ENCODE measurements at places on chromosomes 1 and 21.

DNA sequence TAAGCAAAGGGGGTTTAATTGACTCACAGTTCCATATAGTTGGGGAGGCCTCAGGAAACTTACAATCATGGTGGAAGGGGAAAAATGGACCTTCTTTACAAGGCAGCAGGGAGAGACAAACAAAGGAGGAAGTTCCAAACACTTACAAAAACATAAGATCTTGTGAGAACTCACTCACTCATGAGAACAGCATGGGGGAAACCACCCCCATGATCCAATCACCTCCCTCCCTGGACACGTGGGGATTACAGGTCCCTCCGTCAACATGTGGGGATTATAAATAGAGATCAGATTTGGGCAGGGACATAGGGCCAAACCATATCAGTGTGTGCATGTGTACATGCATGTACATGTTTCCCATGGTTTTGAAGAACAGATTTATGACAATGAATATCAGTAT is 5.5 kb upstream of the SMG7 start:
- DNase-seq, result peak; percentile 27

DNA sequence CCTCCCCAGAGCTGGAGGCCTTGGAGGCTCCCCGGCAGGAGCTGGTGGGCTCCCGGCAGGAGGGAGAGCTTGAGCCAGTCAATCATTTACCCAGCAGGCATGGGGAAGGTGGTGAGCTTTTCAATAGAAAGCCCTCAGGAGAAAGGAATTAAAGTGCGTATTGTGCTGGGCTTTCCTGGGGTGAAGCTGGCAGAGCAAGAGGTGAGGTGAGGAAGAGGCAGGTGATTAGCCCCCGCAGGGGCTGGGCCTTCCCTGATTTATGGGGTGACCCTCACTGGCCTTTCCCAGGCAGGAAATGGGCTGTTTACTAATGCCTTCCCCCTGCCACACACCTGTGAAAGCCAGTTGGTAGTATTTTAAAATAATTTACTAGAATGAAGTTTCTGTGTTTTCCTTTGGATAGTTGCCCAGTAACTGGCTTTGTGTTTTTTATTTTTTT is 25.8 kb downstream of the CLDN14 start:
- DNase-seq, result no peak

DNA sequence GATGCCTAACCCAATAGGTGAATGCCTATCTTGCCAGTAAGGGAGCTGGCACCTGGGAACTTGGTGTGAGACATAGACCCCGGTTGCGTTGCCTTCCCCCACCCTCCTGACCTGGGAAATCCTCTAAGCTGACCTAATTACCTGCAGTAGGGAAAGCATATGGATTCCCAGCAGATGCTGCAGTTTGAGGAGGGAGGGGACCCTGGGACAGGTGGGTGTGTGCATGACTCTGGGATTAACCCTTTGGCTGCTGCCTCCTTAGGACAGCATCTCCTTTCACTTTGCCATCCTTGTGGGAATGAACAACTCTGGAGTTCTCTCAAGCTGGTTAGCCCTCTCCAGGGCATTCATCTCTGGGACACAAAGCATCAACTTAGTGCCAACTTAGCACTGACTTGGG is 16.4 kb upstream of the NFASC start:
- no peak for DNase-seq

DNA sequence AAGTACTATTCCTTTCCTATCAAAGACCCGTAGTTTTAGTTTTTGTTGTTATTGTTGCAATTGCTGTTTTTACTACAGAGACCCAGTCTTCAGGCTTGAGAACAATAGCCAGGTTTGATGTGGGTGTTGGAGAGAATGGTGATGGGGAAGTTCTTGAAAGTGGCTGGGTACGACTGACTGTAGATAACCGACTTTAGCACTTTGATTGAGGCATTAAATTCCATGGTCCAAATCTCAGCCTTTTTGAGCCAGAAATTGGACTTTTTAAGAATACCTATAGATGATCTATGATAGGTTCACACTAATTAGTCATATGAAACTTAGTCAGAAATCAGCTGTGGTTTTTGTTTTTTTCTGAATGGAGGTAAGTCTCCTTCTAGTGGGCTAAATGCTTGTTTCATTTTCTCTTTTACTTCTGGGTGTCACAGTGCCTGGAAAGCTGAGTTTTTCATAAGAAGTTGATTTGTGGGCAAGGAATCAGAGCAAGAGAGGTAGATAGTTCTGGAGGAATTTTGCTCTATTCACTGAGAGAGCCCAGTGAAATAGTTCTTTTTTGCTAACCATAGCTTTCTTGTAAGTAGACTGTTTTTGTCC is 2.8 kb downstream of the PPIH start:
- DNase-seq, result no peak

DNA sequence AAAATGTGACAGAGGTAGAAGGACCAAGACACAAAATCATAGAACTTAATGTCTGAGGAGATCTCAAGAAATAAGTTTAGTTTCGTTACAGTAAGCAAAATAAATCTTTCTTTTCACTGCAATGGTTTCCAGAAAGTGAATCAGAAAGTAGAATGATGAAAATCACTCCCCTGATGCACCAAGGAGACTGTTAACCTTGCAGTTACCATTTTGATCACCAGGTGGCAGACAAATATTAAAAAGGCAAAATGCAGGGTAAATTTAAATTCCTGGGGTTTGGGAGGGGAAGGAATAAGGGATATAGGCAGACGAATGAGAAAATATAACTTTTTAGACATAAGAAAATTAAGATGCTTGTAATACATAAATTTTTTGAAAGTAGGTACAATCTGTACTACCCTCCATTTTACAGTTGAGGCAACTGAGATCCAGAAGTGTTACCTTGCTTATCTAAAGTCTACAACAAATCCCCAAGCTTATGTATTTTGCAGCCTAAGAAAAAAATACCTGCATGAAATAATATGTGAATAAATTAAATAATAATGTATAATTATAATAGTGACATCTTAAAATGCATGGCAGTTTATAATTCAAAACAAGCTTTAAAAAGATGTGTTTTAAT is 253.2 kb downstream of the CRB1 start:
- no peak for DNase-seq

GRCh38 chr1:176539018-176539417 is 76.0 kb downstream of the PAPPA2 start:
- DNase-seq, result no peak

DNA sequence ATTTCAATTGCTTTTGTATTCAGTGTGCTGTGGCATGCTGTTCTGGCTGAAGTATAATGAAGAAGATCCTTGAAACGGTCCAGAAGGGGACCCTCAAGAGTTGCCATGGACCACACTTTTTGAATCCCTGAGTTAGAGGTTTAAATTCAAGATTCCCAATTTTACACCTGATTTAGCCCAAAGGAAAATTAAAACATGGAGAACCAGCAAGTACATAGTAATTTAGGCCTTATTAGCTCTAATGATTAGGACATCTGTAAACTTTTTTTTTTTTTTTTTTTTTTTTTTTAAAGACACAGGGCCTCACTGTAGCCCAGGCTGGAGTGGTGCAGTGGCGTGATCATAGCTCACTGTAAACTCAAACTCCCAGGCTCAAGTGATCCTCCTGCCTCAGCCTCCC is 107.3 kb downstream of the ENAH start:
- no peak for DNase-seq

DNA sequence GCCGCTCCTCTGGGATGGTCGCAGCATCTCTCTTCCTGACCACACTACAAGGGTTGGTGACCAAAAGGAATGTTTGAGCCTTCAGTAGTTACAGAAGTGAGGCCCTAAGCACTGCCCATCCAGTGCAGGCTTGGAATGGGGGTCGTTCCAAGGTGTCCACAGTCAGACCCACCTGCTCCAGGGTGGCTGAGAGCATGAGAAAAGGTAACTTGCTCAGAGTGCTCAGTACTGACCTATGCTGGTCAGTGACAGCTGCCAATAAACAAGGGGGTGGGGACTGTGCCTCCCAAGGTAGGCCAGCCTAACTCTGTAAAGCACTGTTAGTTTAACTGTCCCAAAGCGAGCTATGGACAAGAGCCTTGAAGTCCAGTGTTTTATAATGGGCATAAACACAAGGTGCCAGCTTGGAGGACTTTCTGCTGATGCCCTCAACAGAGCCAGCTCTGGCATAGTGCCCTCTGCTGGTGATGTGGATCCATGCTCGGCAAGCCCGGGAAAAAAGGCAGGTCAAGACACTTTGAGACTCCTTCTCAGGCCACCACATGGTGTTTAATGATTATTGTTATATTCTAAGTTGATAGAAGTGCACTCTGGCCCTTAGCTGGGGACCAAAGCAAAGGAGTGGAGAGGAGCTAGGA is 78.1 kb upstream of the DNAH14 start:
- peak; percentile 45 for DNase-seq

DNA sequence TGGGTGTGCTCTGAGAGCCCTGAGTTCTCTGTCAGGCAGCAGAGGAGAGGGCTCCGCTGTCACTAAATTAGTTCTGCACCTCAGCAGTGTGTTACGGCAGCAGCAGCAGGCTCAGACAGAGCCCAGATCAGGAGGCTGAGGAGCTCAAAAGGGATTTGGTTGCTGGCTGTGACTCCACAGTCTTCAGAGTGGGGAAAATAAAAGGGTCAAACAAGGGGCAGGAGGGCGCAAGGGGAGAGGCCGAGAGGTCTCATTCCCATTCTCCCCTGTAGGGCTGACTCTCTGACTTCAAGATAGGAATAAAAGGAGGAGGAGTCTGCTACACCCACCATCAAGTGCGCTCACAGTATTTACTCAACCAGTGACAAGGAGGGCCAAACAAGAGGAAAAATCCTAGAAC is 9.2 kb upstream of the SLC45A3 start:
- DNase-seq, result no peak

- DNase-seq, result no peak
Measured at GRCh38 chr1:247376659-247377058, 39.3 kb upstream of the NLRP3 start.

GRCh38 chr1:4033129-4033676 is 133.1 kb upstream of the C1orf174 start:
- DNase-seq, result no peak

DNA sequence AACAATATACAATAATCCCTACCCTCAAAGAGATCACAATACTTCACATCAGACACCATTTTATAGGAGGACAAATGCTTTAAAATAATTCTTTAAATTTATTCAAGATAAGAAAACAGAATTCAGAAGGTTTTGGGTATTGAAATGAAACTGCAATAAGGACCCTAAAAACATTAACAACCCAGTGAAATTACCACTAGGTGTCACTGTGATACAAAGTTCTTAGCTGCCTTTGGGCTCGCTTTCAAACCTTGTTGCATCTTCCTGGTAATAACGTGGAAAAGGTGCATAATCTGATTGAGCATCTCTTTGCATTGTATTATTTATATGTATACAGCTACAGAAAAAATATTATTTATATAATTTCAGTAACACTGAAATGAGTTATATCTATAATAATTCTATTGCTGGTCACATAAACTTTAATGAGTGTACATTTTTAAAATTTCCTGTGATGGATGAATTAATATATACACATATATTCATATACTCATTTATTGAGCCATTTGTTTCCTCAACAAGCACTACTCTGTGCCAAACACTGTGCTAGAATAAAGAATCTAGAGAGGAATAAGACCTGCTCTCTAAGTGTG is 185.2 kb downstream of the FAF1 start:
- no peak for DNase-seq

DNA sequence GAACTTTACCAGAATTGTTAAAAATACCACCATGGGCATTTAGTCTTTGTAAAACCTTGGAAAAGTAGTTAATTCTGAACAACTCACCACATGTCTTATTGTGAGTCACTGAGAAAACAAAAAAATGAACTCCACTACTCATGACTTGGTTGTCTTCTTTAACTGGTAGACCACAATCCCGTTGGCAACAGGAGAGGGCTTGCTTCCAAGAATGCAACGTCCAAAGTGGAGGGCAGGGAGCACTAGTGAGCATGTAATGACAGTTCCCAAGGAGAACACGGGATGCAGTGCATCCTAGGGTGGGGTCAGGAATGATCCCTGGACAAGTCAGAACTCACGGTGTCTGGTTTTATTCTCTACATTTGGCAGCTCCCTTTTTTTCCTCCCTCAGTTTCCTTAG is 15.2 kb upstream of the HMCN1 start:
- no peak for DNase-seq

- DNase-seq, result no peak
Measured at GRCh38 chr1:76190749-76191424, 116.3 kb downstream of the ST6GALNAC3 start.

DNA sequence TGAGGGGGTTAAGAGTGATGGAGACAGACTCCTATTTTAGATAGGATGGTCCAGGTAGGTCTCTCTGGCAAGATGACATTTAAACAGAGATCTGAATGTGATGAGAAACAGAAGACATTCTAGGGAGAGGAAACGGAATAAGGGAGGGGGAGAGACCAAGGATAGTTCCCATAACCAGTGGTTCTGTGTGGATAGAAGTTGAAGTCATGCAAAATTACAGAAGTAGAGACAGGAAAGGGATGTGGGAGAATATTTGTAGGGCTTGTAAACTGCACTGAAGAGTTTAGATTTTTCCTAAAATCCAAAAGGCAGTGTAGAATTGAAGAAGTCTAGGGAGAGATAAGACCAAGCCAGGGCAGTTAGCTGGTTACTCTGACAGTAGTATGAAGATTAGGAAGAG is 200.6 kb downstream of the GRIK1 start:
- no peak for DNase-seq

DNA sequence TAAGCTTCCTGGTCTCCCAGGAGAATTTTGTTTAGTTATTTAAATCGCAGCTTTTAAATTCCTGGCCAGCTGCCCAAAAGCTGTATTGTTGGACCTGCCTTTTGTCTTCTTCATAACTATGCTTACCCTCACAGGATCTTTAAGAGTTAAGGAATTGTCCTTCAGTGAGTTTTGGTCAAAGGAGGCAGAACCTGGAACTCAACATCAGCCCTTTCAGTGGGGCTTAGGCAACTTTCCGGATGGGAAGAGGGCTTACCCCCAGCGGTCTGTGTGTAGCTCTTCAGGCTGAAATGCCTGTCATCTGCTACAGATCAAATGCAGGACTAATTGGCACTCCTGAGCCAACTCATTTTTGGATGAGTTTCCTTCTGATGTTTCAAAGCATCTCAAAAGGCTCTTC is 402.6 kb downstream of the SIPA1L2 start:
- no peak for DNase-seq

- no peak for DNase-seq
Measured at GRCh38 chr1:184792450-184792969, 37.9 kb upstream of the EDEM3 start.

DNA sequence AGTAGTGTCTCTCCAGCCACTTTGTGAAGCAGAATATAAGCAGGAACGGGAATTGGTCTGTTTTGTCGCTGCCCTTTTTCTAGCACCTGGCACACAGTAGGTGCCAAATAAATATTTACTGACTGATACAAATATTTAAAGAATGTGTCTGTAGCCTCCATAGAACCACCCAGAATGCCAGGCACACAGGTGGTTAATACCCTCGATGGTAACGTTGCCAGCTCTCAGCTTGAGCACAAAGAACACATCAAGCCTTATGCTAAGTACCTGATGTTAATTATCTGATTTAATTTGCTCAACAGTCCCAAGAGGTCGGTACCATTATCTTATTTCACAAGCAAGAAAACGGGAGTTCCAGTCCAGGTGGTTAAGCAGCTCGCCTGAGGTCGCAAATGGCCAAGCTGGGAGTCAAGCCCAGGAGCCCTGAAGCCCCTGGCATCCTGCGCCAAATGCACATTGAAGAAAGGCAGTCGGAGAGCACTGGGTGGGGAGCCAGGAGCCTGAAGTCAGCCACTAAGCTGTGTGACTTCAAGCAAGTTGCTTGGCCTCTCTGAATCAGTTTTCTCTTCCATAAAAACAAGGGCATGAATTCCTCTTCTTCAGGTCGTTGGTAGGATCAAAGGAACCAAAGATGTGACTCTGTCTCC is 26.4 kb downstream of the HSPG2 start:
- no peak for DNase-seq

GRCh38 chr21:32181457-32181856 is 97.4 kb downstream of the MIS18A start:
- no peak for DNase-seq

Measured in CD4-positive, alpha-beta T cell treated with Interleukin-1 beta for 1 hour (primary cell).